ENCODE measurements at places on chromosomes 1 and 21. TPM values are rescaled to one million over a fixed set of nuclear protein-coding genes. Genes with fewer than 3 reads are reported as not detected.

- DNase-seq: peak; percentile 13
Observed at GRCh38 chr1:236206548-236206947, 64.2 kb downstream of the GPR137B start.

- DNase-seq: no peak
Observed at GRCh38 chr1:54132495-54132894, 20.3 kb downstream of the CDCP2 start.

GRCh38 chr1:156500793-156501506, 375 bp upstream of the MEF2D start:
- DNase-seq: peak; percentile 95

DNA sequence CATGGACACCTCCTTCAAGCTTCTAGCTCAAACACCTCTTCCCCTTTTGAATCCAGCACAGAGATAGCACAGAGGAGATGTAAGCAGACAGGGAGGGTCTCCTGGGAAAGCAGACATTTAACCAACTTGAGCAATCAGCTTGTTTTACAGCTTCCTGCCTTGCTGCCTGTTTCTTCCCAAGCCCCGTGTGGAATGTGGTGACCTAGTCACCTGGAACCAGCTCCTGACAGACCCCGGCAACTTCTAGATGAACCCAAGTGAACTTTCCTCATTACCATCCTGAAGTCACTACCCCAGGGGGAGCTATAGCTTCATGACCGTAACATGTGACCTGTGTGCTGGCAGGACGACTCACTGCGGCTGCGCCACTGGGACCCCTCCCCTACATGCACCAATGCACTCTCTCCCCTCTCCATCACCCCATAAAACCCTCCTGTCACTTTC, 24.1 kb upstream of the TTF2 start:
- no peak for DNase-seq

DNA sequence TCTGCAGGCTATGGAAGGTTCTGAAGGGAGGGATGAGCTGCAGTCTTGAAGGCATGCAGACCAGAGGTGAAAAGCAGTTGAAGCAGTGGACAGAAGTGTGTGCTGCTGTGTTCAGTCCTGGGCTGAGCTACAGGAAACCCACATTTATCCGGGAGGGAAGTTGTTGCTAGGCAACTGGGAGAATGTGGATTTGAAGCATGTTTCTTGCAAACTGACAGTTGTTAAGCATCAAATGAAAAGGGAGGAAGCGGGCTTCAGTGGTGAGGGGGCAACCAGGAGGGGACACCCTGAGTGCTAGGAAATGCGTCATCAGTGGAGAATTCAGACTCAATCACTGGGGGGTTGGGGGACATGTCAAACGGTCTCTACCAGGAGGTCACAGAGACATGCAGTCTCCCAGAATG, 28.7 kb downstream of the ABCA4 start:
- peak; percentile 64 for DNase-seq

- DNase-seq: no peak
Observed at GRCh38 chr1:233597489-233597901, 16.4 kb upstream of the KCNK1 start.

DNA sequence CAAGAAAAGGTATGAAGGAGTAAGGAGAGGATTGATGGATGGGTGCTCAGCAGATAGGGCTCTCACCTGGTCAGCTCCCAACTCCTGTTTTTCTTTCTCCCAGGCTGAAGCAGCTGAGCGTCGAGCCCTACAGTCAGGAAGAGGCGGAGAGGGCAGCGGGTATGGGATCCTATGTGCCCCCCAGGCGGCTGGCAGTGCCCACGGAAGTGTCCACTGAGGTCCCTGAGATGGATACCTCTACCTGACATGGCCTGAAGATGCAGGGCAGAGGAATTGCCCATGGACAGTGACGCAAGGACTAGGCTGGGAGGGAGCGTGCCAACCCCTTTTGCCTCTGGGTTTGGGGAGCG, 739 bp downstream of the ZNF593 start:
- no peak for DNase-seq

GRCh38 chr1:17190010-17190995, 14.6 kb upstream of the PADI1 start:
- DNase-seq: no peak

- DNase-seq: no peak
Observed at GRCh38 chr1:90768826-90769225, 51.7 kb upstream of the BARHL2 start.

- DNase-seq: no peak
Observed at GRCh38 chr1:88700425-88701013, 16.4 kb downstream of the PKN2 start.

DNA sequence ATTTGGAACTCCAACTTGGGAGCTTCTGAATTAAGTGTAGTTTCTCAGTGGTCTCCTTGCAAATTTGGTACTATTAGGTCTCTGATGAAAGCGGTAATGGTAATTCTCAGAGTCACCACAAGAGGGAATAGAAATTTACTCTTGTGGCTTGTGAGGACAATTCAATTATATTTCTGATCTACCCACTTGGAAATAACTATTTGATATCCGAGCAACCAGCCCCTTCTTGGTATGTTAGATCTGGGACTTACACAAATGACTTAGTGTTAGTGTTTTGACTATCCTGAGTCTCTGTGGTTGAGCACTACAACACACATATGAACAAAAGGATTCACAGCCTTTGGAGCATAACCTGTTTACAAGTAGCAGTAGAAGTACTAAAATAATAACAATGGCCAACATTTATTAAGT, 68.1 kb downstream of the RPS6KA1 start:
- DNase-seq: no peak

- no peak for DNase-seq
Observed at GRCh38 chr21:16797966-16798365, 714.9 kb upstream of the CXADR start.

DNA sequence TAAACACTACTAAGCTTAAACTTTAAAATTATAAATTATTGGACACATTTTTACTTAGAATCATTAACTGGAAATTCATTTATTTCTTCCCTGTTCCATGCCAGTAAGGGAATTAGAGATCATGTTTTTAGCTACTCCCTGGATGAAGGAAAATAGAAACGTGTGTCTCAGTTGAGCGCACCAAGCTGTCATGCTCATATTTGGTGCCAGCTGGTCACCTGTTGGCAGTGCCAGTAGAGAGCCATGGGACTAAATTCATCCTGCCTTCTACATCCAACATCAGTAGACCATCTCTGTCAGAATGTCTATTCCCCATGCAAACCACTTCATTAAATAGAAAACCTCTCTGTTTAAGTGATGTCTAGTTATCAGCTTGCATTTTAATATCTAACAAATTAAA, 17.4 kb upstream of the SLC22A15 start:
- no peak for DNase-seq

- DNase-seq: no peak
Observed at GRCh38 chr21:35084869-35085268, 35.8 kb upstream of the RUNX1 start.

DNA sequence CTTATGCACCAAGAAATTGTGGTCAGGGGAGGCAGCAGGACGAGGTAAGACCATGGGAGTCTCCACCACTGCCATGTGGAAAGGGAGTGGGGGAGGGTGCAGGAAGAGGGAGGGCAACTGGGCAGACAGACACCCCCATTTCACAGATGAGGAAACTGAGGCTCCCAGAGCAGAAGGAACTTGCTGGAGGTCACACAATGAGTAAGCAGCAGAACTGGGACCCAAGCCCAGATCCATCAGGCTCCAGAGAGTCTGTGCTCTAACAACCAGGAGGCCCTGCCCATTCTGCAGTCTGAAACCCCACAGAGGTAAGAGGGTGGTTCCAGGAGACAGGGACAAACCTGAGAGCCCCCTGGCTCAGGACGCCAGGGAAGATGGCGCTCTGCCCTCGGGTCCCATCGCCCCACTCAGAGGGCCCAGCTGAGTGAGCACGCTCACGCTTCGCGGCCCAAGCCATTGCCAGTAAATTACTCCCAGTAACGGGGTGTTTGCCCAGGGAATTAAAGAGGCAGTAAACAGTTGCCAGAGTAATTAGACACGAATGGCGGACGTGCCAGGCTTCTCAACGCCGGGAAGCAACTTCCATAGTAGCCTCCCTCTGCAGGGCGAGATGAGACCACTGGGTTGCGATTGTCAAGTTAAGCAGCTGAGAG, 59.2 kb downstream of the MATN1 start:
- DNase-seq: no peak

GRCh38 chr1:58934706-58935105, 150.9 kb upstream of the JUN start:
- no peak for DNase-seq

DNA sequence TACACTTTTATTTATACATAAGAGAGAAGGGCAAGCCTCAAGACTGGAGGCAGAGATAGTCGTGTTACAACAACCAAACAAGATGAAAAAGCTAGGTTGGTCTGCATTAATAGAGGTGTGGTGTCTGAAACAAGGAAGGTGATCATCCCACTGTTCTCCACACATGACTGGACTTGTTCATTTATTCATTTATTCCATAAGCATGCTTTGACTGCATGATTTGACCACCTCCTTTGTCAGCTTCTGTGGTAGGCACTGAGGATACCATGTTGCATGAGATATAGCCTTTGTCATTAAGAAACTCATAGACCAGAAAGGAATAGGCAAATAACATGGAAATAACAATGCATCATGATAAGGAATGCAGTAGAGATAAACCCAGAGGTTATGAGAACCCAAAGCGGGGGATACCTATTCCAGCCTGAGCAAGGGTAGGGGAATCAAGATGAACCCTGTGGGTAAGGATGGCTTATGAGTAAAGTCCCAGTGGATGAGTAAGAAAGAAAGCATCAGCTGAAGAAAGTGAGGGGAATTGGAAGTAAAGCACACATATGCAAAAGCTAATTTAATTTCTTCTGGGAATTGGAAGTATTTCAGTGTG, 173.7 kb upstream of the FGGY start:
- no peak for DNase-seq

DNA sequence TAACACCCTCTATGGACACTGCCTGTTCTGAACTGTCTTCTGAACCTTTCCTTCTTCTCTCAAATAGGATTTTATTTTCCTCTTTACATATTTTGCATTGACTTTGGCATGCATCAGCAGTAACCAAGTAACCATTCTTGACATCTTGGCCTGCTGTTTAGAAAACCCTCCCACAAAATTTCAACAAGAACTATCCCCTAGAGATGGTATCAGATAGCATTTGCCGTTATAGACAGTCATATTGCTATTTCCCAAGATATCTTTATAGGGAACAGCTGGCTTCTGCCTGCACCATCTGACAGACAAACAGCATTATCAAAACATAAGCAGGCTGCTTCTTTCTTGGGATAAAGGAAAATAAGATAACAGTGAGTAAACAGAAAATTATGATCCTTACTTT, 54.7 kb downstream of the LHX8 start:
- no peak for DNase-seq

GRCh38 chr1:235940285-235940684, 73.6 kb upstream of the LYST start:
- no peak for DNase-seq

DNA sequence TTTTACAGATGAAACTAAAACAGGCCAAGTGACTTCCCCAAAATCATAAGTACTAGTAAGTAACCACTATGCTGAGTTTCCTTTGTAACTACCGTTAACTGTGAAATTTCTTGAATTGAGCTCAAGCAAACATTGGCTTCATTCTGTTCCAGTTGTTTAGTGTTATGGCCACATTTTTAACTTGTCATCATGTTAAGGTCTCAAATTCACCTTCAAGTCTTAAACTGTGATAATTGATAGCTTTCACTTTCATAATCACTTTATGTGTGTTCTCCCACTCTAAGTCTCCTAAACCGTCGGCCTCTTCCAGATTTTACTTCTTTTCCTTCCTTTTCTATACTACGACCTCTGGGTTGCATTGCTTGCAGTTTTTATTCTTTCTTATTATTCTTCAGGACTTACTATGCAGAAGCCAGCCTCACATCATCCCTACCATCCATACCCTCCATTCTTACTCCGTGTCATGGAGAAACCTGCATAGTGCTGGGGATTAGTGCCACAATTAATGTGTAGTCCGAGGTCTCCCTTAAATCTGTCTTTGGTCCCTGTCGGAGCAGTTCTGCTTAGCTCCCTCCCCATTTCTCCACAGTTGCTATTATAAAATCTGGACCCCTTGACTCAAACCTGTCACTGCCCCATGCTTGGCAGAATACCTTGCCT, 5.8 kb downstream of the KIF1B start:
- no peak for DNase-seq

- DNase-seq: no peak
Observed at GRCh38 chr1:38028671-38029070, 16.1 kb downstream of the UTP11 start.

DNA sequence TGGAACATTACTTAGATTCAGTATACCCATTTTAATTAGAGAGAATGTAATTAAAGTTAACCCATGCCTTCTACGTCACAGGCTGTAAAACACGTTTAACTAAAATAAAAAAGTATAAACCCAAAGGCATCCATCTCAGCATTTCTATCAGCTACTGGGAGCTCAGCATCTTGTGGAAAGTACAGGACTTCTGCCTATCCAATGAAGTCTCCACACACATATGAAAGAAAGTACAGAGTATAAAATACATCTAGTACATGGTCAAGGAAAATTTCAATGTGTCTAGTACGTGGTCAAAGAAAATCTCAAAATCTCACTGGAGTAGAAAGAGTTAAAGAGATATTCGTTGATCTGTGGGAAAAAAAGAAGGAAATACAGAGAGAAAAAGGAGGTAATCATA, 141.4 kb upstream of the ZNHIT6 start:
- no peak for DNase-seq

DNA sequence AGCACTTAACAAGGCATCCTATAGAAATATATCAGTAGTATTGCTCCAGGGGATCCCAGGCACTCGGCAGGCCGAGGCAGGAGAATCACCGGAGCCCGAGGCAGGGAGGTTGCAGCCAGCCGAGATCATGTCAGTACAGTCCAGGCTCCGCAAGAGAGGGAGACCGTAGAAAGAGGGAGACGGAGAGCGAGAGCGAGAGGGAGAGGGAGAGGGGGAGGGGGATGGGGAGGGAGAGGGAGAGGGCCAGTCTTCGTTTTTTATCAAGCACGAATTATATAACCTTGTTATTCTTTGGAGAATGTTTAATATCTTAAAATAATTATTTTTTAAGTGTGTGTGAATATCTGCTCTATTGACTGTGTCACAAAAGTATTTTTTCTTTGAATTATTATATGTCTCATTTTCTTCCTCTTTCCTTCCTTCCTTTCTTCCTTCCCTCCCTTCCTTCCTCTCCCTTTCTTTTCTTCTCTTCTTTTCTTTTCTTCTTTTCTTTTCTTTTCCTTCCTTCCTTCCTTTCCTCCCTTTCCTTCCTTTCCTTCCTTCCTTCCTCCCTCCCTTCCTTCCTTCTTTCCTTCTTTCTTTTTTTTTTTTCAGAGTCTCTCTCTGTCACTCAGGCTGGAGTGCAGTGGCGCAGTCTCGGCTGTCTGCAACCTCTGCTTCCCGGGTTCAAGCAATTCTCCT, 233.7 kb downstream of the SRGAP2C start:
- DNase-seq: no peak

- no peak for DNase-seq
Observed at GRCh38 chr1:12052997-12053686, 10.0 kb upstream of the TNFRSF8 start.

- no peak for DNase-seq
Observed at GRCh38 chr21:31732597-31733550, 956 bp upstream of the SCAF4 start.

- no peak for DNase-seq
Observed at GRCh38 chr1:245988393-245989078, 518.5 kb downstream of the SMYD3 start.

Gene TAS1R3
- 1.2 TPM for total RNA-seq

Gene TNFRSF9
- total RNA-seq: 4.8 TPM

Gene LHX8
- total RNA-seq: not detected

Gene PTPN14
- 46.3 TPM for total RNA-seq

Gene FPGT
- total RNA-seq: 11.7 TPM

Gene KLF17
- 0.23 TPM for total RNA-seq

Gene CCDC181
- 0.80 TPM for total RNA-seq

Gene OR2T2
- total RNA-seq: not detected

Gene TMEM82
- not detected for total RNA-seq

Gene MROH7
- total RNA-seq: 3.3 TPM

Gene PIGR
- total RNA-seq: not detected

Gene RUSC1
- total RNA-seq: 67.1 TPM

Gene UBL4B
- not detected for total RNA-seq

All from endothelial cell (in vitro differentiated cells).